ENCODE measurements at places on chromosomes 4 and X. TPM values are rescaled to one million over a fixed set of nuclear protein-coding genes. Genes with fewer than 3 reads are reported as not detected.

GRCh38 chrX:133188631-133189030, 29.5 kb downstream of the TFDP3 start:
- H3K4me1 ChIP-seq = no peaks in the 10 kb centered on the region
- no peaks in the 10 kb centered on the region for H3K27me3 ChIP-seq
- no peak overlapping the region for H3K4me3 ChIP-seq
- H3K36me3 ChIP-seq = no peaks in the 10 kb centered on the region

DNA sequence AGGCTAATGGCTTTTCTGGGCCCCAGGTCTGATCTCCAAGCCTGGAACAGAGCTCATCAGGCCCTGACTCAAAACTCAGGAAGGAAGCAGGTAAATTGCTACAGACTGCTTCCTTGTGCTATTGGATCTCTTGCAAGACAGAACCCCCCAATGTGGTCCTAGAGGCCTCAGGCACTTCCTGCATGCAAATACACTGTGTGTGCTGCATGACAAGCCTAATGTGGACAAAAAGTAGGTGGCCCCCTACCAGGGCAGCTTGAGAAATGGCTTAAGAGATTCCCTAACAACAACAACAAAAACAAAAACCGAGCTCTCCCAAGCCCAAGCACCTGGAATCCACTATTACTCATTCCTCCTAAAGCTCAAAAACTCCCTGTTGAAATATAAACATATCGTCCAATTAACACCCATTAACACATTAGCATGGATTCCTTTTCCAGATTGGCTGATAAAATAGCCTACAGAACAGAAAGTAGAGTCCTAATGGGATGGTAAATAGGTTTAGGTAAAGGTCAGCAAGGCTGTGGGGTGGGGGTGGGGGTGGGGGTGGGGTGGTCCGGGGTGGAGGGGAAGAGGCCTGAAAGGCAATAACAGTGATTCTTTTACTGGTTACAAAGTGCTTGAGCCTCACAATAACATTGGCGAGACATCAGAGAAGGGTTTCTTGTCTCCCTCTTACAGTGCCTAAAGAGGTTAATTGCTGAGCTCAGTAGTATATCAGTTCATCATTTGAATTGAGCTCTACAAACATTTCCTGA, 24.1 kb upstream of the FGF16 start:
- no peak overlapping the region for H3K27ac ChIP-seq
- H3K36me3 ChIP-seq = no peaks in the 10 kb centered on the region
- no peak for DNase-seq

DNA sequence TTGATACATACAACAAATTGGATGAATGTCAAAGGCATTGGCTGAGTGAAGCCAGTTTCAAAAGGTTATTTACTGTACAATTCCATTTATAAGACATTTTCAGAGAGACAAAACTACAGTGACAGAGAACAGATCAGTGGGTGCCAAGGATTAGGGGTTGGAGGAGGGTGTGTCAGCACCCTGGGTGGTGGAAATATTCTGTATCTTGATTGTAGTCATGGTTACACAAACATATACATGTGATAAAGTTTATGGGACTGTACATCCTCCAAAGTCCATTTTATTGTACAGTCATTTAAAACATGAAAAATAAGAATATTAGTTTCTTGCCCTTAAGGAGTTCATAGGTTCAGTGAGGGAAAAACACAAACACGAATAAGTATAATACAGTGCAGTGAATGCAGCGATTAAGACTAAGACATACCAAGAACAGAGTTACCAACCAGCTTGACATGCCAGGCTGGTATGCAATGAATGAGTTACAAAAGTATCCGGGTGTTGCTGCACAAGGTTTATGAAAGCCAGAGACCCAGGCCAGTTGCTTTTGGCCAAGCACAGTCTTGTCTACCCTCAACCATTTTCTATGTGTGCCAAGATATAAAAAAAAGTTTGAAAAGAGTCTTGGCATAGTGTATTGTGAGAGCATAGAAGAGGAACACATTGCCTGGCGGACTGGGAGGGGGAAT, 123.6 kb downstream of the MSL3 start:
- no peaks in the 10 kb centered on the region for H3K27me3 ChIP-seq
- no peak for DNase-seq
- H3K27ac ChIP-seq = no peak overlapping the region
- H3K4me3 ChIP-seq = no peak overlapping the region
- H3K36me3 ChIP-seq = no peaks in the 10 kb centered on the region
- peaks cover 2% of the 10 kb centered on the region for H3K4me1 ChIP-seq

The XAGE1A gene
- not detected for total RNA-seq

- no peak overlapping the region for H3K27ac ChIP-seq
- DNase-seq = no peak
- H3K4me3 ChIP-seq = no peak overlapping the region
- H3K27me3 ChIP-seq = no peaks in the 10 kb centered on the region
- no peaks in the 10 kb centered on the region for H3K36me3 ChIP-seq
These were observed 253.8 kb upstream of the DMD start for GRCh38 chrX:33465137-33465536.

GRCh38 chr4:117370944-117371668, 285.7 kb upstream of the TRAM1L1 start:
- H3K4me1 ChIP-seq = no peaks in the 10 kb centered on the region
- H3K27ac ChIP-seq = no peak overlapping the region
- H3K4me3 ChIP-seq = no peak overlapping the region
- H3K36me3 ChIP-seq = no peaks in the 10 kb centered on the region

The MOB1B gene
- 26.5 TPM for total RNA-seq

The INTU gene
- total RNA-seq = 13.6 TPM
